ENCODE measurements at places on chromosomes 3 and 15.

DNA sequence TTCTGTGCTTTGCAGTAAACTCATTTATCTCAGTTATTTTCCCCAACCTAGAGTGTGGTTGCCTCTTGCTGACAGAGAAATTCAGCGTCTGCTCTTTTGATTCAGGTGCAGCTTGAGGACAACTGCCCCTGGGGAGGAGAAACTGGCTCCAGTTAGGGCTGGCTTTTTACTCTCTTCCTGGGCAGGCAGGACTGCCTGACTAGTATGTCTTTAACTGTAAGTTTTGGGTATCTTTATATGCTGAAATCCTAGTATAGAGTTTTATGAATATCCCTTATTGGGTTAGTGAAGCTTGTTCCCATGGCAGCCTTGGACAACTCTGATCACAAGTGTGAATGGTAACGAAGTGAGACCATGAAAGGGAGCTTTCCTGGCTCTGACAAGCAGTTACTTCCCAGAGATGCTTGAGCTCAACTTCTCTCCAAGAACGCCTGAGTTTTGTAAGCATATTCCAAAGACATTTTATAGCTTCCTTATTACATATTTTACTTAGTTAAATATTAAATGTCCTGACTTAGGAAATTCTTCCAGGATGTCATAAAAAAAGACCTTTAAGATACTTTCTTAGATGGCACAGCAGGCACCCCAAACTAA lies 27.1 kb downstream of the CCNB2 start:
- no peak for DNase-seq

DNA sequence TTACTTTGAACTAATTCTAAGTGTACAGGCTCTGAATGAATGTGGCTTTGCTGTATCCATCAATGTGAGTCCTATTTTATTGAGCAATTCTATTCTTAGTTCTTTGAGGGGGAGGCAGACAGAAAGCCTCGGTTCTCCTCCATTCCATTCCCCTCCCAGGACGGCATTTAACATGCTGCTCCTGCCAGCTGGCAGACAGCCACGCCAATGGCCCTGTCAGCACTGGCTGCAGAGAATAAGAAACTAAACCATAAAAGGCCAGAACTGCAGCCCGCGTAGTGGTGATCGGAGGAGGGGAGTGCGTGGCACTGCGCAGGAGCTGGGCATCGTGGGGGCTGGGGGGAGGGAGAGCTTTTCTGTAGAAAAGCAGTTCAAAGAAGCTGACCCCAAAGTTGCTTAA lies 76.0 kb upstream of the HACD2 start:
- no peak for DNase-seq

DNA sequence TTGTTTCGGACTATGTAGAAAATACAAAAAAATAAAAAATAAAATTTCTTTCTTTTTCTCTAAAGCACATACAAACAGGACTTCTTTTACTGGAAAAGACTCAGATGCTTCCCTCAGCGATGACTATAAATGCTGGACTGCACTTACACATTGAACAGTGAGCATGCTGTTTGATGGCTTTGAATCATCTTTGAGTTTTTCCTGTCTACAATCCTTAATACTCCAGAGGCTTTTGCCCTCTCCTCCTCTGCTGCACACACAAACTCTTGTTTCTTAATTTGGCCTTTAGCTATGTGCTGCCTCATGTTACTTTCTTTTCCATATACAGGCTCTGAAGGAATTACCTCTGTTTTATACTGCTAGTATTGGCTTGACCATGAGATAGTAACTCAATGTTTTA lies 575.1 kb downstream of the EPHA3 start:
- no peak for DNase-seq

DNA sequence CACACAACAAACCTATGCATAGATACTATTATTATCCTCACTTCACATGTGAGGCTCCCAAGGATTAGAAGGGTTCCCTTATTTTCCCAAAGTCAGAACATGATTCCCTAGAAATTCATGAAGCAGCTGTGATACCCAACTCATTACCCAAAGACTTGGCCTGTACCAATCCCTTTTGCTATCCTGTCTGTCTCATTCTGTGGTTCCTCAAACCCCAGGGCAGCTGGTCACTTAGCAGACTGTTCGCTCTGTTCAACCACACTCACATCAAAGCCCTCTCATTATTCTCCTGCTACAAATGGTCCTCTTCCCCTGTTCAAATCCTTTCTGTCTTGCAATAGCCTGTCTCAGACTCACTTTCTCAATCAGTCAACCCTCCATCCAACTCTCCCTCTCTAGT lies 154.3 kb upstream of the TRIM42 start:
- DNase-seq = no peak

- DNase-seq = no peak
Observed at GRCh38 chr15:96474231-96474664, 143.7 kb downstream of the NR2F2 start.

DNA sequence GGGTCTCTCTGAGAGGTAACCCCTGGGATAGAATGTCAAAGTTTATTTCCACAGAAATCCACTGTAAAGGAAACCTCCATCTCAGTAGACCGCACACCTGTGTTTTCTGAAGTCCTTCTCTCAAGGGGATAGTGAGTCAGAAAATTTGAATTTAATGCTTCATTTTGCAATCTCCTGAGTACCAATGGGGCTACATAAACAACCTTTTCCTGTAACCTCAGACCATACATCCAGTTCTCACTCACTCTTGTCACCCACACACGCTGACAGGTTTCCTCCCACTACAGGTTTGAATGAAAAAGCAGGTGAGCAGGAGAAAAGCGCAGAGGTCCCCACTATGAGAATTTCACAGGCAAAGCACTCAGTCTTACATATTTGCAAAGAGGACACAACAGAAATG lies 165.3 kb upstream of the MCTP2 start:
- no peak for DNase-seq

DNA sequence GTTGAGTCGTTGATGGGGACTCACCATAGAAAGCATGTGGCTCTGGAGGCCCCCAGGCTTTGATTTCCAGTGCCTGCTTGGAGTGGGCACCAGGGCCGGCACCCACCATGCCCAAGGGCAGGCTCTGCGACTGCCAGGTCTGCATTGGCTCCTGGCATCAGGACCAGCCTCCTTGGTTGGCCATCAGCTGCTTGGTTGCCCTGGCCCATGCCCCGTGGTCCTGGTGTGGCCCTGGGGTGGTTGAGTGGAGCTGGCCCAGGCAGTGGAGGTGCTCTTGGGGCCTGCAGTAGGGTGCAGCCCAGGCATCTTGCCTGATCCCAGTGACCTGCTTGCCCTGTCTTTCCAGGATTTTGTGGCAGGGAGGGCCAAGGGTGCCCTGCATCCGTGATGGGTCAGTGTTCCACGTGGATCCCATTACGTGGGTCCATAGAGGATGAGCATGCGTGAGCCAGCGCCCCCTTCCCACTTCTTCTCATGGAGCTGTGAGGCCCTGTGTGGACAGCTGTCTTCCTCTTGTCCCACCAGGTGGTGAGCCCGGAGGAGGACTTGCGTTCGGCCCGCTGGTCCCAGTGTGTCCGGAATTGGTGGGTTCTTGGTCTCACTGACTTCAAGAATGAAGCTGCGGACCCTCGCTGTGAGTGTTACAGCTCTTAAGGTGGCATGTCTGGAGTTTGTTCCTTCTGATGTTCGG lies 187.0 kb downstream of the UBE3A start:
- no peak for DNase-seq

DNA sequence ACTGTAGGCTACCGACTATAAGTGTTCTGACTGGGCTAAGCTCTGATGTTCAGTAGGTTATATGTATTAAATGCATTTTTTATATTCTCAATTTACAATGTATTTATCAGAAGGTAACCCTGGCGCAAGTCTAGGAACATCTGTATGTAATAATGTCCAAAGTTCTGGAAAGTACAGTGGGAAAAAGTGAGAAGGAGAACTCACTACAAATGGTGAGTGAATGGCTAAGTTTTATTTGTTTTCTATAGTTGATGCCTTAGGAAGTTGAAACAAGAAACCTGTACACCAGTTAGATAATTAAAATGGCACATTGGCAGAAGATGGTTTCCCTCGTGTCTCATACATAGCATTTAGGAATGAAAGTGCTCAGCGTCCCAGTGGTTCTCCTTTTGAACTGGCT lies 333.4 kb upstream of the THRB start:
- DNase-seq = no peak

- DNase-seq = no peak
Observed at GRCh38 chr3:23592961-23593931, 212.5 kb upstream of the UBE2E1 start.

DNA sequence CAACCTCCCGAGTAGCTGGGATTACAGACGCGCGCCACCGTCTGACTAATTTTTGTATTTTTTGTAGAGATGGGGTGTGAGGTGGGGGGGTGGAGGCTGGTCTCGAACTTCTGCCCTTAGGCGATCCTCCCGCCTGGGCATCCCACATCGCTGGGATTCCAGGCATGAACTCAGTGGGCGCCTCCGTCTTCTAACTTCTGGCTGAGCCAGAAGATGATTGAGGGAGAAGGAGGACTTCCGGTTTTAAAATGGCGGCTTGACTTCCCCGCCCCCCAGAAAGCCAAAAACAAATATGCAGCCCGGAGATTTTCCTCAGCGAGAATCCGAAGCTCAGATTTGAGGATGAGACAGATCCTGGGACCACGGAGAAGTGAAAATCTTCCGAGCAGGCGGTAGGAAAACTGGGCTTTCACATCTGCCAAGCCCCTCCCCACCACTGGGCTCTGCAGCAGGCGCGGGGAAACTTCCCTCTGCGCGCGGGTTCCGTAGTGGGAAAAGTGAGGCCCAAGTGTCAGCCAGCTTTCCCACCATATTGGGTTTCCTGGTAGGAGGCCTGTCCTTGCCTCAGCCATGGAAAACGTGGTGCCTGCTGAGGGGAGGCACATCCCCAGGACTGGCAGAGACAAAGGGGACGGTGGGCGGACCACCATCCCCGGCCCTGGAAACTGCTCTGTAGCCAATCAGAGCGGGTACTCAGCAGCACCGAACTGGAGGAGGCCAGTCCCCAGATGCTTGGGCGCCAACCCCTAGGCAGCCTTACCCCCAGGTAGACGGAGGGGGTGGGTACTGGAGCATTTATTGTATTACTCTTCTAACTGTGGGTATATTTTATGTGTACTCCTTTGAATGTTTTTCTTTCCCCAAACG lies 17.3 kb downstream of the CHST14 start:
- no peak for DNase-seq

DNA sequence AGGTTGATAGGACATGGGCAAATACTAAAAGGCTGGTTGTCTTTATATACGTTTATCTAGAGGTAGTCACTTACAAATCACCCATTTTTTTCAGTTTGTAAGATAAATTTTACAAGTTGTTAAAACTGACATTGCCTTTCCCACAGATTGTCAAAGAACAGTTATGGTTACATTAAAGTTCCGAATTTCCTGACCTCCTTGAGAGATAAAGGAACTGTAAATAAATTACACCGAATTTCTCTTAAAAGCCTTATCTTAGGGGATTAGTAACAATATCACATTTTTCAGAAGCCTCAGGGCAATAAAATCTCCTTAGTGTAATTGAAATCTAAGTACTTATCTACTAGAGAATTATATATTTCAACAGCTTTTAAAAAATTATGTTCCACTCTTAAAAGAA lies 49.5 kb downstream of the ZPLD1 start:
- no peak for DNase-seq

DNA sequence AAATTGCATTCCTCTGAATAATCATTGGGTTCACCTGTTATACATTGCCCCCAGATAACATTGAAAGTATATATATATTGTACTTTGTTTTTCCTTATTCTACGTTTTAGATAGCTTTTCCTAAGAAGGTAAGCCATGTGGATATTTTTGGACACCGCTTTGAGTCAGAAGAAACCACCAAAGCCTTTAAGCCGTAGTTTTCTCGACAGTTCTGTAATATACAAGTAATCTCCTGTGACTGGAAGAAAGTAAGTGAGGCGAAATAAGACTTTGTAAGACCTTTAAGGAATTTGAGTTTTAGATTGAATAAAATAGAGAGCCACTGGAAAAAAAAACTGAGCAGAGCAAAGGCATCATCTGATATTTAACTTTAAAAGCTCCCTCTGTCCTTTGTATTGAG lies 1092.0 kb downstream of the DIPK2A start:
- DNase-seq = no peak

- DNase-seq = no peak
Observed at GRCh38 chr3:73614419-73614818, 10.3 kb downstream of the PDZRN3 start.

GRCh38 chr3:196969134-196969659 lies 564 bp upstream of the PIGZ start:
- peak; percentile 66 for DNase-seq

GRCh38 chr3:67192466-67192865 lies 194.4 kb downstream of the KBTBD8 start:
- no peak for DNase-seq

DNA sequence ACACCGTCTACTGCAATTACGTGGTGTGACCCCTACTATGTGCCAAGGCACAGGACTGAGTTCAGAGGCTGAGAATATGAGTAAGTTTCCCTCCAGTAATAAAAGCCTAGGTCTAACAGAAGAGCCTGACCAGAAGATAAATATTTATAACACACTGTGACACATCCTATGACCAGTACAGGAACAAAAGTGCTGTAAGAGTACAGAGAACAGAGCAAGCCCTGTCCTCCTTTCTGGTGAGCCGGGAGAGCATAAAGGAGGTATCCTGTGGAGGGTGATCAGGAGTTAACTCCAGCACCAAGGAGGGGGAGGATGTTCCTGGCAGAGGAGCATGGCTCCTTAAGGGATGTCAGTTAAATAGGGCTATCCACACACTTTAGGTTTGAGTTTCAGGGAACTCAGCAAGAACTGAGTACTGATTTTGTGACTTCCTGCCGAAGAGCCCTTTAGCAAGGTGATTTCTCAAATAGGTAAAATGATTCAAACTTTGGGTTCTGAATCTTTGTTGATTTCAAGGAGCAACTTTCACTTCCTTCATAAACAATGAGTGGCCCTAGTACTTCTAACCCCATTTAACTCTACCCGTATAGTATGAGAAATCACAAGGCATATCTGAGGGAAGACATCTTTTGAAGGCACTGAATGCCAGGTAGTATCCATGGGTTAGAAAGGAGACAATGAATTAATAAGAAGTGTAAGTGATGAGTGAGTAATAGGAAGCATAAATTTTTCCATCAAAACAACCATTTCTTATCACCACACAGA lies 198.0 kb downstream of the THRB start:
- DNase-seq = no peak

- no peak for DNase-seq
Observed at GRCh38 chr3:17133632-17134545, 249.1 kb downstream of the PLCL2 start.

DNA sequence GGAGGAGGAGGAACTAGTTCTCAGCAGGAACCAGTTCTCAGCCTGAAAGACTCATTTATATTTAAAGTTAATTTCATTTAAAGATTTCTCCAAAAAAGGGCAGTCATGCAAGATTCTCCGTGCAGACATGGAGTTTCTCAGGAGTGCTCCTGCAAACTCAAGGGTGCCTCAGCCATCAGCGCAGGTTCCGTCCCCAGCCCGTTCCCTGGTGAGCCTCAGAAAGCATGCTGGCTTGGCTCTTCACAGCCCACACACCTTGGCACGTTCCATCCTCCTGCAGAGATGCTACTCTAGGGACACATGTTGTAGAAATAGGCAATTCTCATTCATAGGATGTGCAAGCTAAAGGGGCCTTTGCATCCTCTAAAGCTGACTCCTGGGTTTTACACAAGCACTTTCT lies 123.0 kb downstream of the LIPC start:
- no peak for DNase-seq
